ENCODE measurements at places on chromosomes 11 and 22. TPM values are rescaled to one million over a fixed set of nuclear protein-coding genes. Genes with fewer than 3 reads are reported as not detected.

DNA sequence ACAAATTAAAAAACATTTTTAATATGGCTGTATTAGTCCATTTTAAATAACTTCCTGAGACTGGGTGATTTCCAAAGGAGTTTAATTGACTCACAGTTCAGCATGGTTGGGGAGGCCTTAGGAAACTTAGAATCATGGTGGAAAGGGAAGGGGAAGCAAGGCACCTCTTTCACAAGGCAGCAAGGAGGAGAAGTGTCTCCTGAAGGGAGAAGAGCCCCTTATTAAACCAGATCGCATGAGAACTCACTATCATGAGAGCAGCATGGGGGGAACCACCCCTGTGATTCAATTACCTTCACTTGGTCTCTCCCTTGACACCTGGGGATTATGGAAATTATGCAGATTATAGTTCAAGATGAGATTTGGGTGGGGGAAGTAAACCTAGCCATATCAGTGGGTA lies 488.6 kb downstream of the ETS1 start:
- DNase-seq: no peak

Gene IL17REL
- total RNA-seq: not detected

Gene MOV10L1
- 9.7 TPM for total RNA-seq

- peak; percentile 14 for DNase-seq
Observed at GRCh38 chr11:5689551-5689983, at the start of gene TRIM22. Gene TRIM22, plus strand, starts transcription at chr11:5689790. Its CDS starts 6,443 bp downstream, at chr11:5696233.

DNA sequence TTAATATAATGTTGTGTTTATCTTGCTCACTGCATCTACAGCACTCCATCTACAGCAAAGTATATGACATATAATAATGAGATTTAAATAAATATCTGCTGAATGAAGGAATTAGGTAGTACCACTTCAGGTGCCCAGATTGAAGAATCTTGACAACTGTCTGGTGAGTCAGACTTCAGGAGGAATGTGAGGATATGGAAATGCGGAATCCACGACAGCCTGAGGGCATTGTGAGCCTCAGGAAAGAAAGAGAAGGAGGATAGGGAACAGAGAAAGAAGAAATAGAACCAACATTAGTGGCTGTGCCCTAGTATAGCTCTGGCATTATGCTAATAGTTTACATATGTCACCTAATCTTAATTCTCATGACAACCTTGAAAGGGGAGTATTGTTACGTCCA lies 304.4 kb downstream of the AASDHPPT start:
- DNase-seq: no peak

GRCh38 chr11:46918083-46918787 lies at the start of gene LRP4:
Gene LRP4, minus strand, starts transcription at chr11:46918550. Its CDS starts 171 bp downstream, at chr11:46918379.
- DNase-seq: no peak

Gene EIF3D
- 227 TPM for total RNA-seq
